Type B pancreatic cell (in vitro differentiated cells): ENCODE measurements at places on chromosomes 16 and 17.

- H3K4me3 ChIP-seq, result no peak overlapping the region
- no peak for DNase-seq
- H3K36me3 ChIP-seq, result peaks cover 11% of the 10 kb centered on the region
- peaks cover 11% of the 10 kb centered on the region for H3K4me1 ChIP-seq
- H3K27ac ChIP-seq, result no peak overlapping the region
Observed at GRCh38 chr16:30351001-30351441, 4.1 kb downstream of the CD2BP2 start.

DNA sequence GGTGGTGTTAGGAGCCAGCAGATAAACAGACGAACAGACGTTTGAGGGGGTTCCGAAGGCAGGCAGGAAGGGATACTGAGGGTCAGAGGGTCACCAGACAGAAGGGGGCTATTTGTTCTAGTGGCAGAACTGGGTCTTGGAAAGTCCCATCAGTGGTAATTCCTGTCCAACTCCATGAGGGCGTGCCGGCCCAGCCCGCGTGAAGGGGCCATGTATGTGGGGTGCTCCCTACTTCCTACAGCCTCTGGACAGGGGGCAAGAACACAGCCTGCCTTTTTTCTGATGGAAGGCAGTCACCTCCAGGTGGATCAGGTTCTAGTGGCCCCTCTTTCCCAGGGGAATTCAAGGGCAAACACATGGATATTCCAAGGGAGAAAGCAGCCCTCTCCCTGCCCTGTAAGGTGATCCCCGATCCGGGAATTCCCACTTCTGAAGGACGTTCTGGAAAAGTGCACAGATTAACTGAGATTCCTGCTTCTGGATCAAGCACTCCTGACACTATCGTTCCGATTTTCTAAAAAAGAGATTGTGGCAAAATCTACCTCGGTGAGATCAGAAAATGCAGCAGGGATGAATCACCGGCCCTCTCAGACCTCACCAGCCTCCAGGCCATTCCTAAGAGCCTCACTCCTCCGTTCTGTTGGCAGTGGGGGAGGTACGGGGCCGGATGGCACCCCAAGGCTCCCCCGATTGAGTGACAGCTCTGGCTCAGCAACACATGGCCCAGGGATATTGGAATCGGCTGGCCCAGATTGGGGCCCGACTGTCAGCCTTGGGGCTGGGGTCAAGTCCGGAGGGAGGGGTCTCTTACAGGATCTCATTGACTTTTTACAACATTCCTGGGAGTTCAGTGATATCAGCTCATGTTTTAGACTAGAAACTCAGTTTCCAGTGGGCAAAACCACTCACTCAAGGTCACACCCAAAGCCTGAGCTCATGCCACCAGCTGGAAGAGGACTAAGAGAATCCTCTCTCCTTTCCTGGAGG is 12.4 kb downstream of the STX1B start:
- H3K4me1 ChIP-seq, result peaks cover 12% of the 10 kb centered on the region
- peaks cover 4% of the 10 kb centered on the region for H3K36me3 ChIP-seq
- no peak for DNase-seq
- peak overlapping the region; percentile 77 for H3K4me3 ChIP-seq

- H3K4me3 ChIP-seq, result no peak overlapping the region
- H3K27ac ChIP-seq, result peak overlapping the region; percentile 77
- no peaks in the 10 kb centered on the region for H3K36me3 ChIP-seq
- H3K27me3 ChIP-seq, result no peaks in the 10 kb centered on the region
- DNase-seq, result peak; percentile 58
- peaks cover 30% of the 10 kb centered on the region for H3K4me1 ChIP-seq
Observed at GRCh38 chr17:50947782-50948543, 81.8 kb upstream of the TOB1 start.

DNA sequence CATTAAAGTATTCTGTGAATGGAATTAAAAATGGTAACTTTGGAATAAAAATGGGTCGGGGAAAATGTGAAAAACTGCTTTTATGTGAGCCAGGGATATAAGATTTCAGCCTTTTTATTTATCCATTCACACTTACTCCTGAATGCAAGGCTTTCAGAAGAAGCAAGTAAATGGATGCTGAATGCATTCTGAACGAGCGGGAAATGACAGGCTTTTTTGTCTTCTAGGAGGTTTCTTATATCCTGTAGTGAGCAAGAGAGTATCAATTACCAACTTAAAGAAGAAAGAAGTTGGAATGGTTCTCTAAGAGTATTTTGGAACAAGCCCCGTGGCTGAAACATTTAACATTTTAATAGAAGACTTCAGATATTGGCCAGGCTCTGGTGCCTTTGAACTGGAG is 36.0 kb downstream of the NUP93 start:
- no peak overlapping the region for H3K4me3 ChIP-seq
- H3K27me3 ChIP-seq, result no peaks in the 10 kb centered on the region
- H3K27ac ChIP-seq, result no peak overlapping the region
- H3K36me3 ChIP-seq, result peaks cover 7% of the 10 kb centered on the region

- no peak overlapping the region for H3K27ac ChIP-seq
- DNase-seq, result no peak
- H3K36me3 ChIP-seq, result no peaks in the 10 kb centered on the region
- H3K4me3 ChIP-seq, result no peak overlapping the region
Observed at GRCh38 chr16:85699628-85700027, 10.9 kb upstream of the GINS2 start.

GRCh38 chr16:53713403-53714204 is 9.6 kb downstream of the FTO start:
- no peak for DNase-seq
- H3K4me3 ChIP-seq, result no peak overlapping the region
- peaks cover 17% of the 10 kb centered on the region for H3K4me1 ChIP-seq
- peaks cover 8% of the 10 kb centered on the region for H3K36me3 ChIP-seq
- H3K27ac ChIP-seq, result no peak overlapping the region

GRCh38 chr17:72297326-72298115 is 176.7 kb downstream of the SOX9 start:
- DNase-seq, result no peak
- H3K4me3 ChIP-seq, result no peak overlapping the region
- no peak overlapping the region for H3K27ac ChIP-seq
- H3K27me3 ChIP-seq, result peaks cover 3% of the 10 kb centered on the region

- no peak overlapping the region for H3K4me3 ChIP-seq
- H3K36me3 ChIP-seq, result peaks cover 20% of the 10 kb centered on the region
- DNase-seq, result no peak
- no peaks in the 10 kb centered on the region for H3K27me3 ChIP-seq
- peaks cover 5% of the 10 kb centered on the region for H3K4me1 ChIP-seq
Observed at GRCh38 chr16:19227643-19228042, 57.9 kb upstream of the CLEC19A start.
